Uterus (tissue), 4 donors: ENCODE measurements at places on chromosomes 13 and 19.

GRCh38 chr13:60261432-60262351 is 98.0 kb upstream of the DIAPH3 start:
- H3K4me1 ChIP-seq: no peaks in the 10 kb centered on the region
- no peak overlapping the region for H3K27ac ChIP-seq
- H3K36me3 ChIP-seq: no peaks in the 10 kb centered on the region
- no peak for DNase-seq
- no peaks in the 10 kb centered on the region for H3K27me3 ChIP-seq

GRCh38 chr19:19105365-19106055 is 32.8 kb downstream of the TMEM161A start:
- H3K36me3 ChIP-seq: no peaks in the 10 kb centered on the region
- DNase-seq: peak; percentile 84
- H3K27ac ChIP-seq: peak overlapping the region; percentile 70
- no peaks in the 10 kb centered on the region for H3K27me3 ChIP-seq
- H3K4me3 ChIP-seq: peak overlapping the region; percentile 42

- H3K27me3 ChIP-seq: no peaks in the 10 kb centered on the region
- no peaks in the 10 kb centered on the region for H3K36me3 ChIP-seq
- H3K4me1 ChIP-seq: no peaks in the 10 kb centered on the region
- H3K27ac ChIP-seq: no peak overlapping the region
- H3K4me3 ChIP-seq: no peak overlapping the region
Measured at GRCh38 chr13:94660695-94661326, 51.5 kb downstream of the SOX21 start.

DNA sequence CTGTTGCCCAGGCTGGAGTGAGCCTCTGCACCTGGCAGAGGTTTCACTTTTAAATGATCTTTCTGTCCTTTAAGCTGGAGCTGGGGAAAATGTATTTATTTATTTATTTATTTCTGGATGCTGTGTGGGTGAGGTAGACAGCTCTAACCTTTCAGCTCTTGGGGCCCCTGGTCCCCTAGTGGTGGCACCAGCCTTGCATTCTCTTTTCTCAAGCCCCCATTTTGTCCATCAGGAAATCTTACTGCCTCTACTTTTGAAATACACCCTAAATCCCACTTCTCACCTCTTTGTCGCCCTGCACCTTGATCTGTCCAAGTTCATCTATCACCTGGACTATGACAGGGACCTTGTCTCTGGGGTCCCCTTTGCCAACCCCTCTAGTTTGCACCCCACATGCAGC is 2.1 kb upstream of the B9D2 start:
- H3K4me3 ChIP-seq: no peak overlapping the region
- no peaks in the 10 kb centered on the region for H3K36me3 ChIP-seq
- H3K4me1 ChIP-seq: no peaks in the 10 kb centered on the region
- no peak for DNase-seq

GRCh38 chr13:113103646-113104045 is 1.9 kb upstream of the F7 start:
- no peak overlapping the region for H3K27ac ChIP-seq
- no peaks in the 10 kb centered on the region for H3K36me3 ChIP-seq
- DNase-seq: no peak
- no peaks in the 10 kb centered on the region for H3K4me1 ChIP-seq
- H3K27me3 ChIP-seq: no peaks in the 10 kb centered on the region

DNA sequence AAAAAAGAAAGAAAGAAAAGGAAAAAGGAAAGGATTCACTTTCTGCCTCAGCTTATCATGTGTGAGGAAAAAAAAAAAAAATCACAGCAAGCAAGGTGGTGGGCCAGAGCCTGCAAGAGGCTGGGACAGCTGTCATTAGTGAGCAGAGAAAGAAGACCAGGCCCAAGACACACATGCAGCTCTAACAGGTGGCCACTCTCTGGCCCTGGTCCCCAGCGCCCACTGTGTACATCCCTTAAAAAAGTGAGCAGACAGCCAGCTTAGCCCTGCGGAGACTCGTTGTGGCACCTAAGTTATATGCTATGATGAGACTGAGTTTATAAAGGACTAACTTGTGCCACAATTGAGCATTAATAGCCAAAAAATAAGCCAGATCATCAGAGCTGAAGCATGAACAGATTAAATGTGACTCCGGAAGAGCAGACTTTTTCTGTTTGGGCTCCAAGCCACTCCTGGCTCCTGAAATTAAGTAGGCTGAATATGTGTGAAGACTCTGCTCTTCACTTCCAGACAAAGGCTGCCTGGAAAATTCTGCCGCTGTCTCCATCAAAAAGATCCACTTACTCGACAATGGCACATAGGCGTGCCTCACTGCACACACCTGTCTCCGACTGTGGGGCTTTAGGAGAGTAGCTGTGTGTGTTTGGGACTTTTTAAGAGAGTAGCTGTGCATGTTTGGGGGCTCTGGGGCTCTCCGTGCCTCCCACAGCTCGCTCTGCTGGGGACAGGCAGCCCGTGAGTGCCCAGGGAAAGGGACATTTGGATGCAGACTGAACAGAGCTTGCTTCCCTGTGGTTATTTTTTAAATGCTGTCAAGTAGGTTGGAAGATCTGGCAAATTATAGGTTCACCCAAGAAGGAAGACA is 55.0 kb downstream of the LATS2 start:
- H3K4me3 ChIP-seq: no peak overlapping the region
- no peaks in the 10 kb centered on the region for H3K27me3 ChIP-seq

GRCh38 chr19:1783874-1784273 is 28.2 kb downstream of the ATP8B3 start:
- no peak overlapping the region for H3K4me3 ChIP-seq
- H3K36me3 ChIP-seq: no peaks in the 10 kb centered on the region
- peaks cover 21% of the 10 kb centered on the region for H3K27me3 ChIP-seq
- H3K27ac ChIP-seq: no peak overlapping the region

DNA sequence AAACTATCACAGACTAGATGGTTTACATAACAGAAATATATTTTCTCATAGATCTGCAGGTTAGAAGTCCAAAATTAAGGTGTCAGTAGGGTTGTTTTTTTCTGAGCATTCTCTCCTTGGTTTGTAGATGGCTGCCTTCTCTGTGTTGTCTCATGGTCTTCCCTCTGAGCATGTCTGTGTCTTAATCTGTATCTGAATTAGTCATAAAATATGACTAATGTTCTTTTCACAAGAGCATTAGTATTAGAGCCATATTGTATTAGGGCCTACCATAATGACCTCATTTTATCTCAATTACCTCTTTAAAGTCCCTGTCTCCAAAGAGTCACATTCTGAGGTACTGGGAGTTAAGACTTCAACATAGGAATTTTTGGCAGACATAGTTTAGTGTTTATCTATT is 77.2 kb upstream of the OBI1 start:
- no peaks in the 10 kb centered on the region for H3K4me1 ChIP-seq
- H3K36me3 ChIP-seq: no peaks in the 10 kb centered on the region
- H3K27ac ChIP-seq: no peak overlapping the region
- no peaks in the 10 kb centered on the region for H3K27me3 ChIP-seq
- no peak for DNase-seq
- H3K4me3 ChIP-seq: no peak overlapping the region
